ENCODE measurements at places on chromosomes 2 and 18. TPM values are rescaled to one million over a fixed set of nuclear protein-coding genes. Genes with fewer than 3 reads are reported as not detected.

DNA sequence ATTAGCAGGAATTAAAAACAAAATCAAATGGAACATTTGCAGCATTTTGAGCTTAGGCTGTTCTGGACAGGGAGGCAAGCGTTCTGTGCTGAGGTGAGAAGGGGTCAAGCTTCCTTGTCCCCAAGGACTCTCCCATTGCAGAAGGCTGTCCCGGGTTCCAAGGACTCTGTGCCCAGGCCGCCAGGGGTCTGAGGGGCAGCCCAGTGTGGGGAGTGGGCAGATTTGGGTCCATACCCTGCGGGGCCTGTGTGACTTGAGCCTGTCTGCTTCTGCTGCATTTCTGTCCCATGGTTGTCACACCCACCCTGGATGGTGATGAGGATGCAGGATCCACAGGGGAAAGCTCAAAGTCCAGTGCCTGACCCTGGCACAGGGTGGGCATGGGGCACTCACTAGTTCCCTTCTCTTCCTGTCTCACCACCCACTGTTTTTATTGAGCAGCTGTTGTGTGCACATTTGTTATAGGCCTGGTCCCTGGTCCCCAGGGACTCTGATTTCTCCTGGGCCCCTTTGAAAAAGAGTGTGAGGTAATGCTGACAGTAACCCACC, 211.4 kb upstream of the HS6ST1 start:
- DNase-seq, result no peak

DNA sequence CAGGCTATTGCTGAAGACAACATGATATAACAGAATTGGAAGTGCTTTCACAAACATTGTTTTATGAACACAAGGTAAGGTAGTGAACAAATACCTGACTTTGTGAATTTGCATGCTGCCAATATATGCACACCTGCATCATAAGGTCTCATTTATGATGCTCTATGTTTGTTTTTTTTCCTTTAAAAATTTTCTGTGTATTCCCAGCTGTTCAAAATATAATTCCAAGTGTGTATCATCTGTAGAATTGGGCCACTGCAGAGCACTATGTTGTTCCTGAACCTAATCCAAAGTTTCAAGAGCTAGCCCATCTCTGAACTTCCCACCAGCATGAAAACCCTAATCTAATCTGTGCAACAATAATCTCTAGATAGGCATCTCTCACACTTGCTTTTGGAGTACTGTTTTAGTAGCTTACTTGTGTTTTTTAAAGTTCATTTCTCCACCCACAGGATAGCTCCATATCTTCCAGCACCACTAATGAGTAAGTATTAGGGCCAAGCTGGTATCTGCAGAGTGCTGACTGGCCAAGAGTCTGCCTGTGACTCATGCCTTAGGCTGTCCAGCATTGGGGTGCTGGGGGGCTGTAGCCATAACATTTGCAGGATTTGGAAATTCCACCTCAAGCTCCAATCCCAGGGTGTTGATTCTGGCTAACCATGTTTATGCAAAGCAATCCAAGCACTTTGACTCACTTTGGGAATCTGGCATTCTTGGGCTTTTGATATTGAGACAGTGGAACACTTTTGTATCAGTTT, 208.2 kb upstream of the REV1 start:
- DNase-seq, result no peak

DNA sequence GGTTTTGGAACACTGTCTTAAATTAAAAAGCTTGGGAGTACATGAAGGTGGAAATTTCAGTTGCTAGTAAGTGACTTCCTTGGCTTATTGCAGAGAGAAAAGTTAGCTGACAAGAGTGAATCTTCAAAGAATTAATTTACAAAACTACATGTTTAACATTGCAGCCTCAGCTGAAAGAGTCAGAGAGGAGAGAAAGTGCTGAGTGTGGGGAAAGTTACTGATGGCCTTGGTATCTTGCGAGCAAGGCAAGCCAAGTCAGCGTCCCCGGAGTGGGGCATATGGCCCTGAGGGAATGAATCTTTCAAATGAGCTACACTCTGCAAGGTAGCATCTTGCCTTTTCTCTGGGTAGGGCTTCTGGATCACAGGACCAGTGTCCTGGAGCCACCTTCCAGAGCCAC, 131.3 kb downstream of the LPIN1 start:
- DNase-seq, result no peak

- DNase-seq, result peak; percentile 9
Observed at GRCh38 chr2:17594533-17595401, 54.3 kb downstream of the VSNL1 start.

- no peak for DNase-seq
Observed at GRCh38 chr2:39623917-39624316, 41.8 kb upstream of the TMEM178A start.

DNA sequence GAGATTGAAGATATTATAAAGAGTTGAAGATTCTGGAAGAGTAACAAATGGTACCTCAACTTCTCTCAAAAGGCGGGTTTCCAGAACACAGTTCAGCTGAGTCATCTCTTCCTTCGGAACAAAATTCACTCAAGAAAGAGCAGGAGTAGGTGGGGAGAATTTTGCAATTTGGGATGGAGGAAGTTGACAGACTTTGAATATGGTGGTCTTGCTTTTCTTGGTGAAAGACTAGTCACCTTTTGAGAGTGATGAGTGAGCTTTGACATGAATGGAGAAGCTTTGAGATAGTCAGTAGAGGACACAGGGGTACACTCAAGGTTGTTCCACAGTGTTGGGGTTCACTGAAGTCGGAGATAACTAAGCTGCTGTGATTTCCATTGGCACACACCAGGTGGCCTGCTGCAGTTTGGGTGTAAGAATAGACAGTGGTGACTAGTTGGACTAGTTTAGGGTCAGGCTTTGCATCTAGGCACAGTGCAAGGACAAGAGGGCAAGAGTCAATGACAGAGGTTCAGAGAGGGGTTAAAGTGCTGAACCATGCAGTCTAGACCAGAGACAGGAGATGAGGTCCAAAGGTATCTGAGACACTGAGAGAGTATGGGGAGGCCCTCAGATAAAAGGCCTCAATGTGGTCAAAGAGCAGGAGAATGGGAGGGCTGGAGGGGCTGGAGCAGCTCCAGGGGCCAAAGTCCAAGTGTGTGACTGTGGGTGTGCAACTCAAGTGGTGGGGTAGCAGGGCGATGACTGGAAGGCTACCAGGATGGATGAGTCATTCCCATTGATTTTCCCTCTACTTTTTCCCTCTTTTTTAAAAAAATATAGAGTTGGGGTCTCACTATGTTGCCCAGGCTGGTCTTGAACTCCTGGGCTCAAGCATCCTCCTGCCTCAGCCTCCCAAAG, 7.7 kb downstream of the CCL20 start:
- DNase-seq, result no peak

DNA sequence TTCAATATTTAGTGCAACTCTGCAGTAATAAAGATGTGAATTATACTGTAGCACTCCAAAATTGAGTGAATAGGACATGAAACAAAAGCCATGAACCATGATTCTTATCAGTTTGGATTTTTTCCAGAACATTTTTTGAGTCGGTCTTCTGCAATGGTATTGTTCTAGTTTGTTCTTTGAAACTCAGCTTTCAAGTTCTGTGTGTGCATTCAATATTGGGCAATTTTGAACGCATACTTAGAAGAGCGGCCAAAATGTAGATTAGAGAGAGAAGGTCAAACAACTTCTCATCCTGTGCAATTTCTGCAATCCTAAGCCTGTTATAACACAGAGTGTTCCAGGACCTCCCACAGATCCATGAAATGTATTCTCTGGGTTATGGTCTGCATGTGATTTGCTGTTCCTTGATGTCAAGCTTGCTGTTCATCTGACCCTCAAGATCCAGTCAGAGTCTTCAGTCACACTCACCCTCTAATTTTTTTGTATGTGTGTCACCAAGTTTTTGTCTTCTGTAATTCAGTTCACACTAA, 48.3 kb downstream of the TSPYL6 start:
- peak; percentile 10 for DNase-seq

GRCh38 chr2:37827911-37828511, 97.1 kb upstream of the RMDN2 start:
- DNase-seq, result peak; percentile 89

DNA sequence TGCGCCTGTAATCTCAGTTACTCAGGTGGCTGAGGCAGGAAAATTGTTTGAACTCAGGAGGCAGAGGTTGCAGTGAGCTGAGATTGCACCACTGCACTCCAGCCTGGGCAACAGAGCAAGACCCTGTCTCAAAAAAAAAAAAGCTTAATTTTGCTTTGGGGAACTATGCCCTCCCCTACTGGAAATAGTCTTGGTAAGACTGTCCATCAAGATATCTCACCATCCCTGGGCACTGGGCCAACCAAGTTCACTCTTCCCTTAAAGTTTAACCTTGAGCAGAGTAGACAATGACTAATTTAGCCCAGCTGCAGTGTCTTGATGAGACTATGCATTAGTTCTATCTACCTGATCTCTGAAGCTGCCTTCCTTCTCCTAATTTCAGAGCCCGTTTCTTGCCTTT, 44.7 kb downstream of the ASXL2 start:
- no peak for DNase-seq

- DNase-seq, result peak; percentile 40
Observed at GRCh38 chr2:201827621-201828020, 21.3 kb downstream of the CDK15 start.

DNA sequence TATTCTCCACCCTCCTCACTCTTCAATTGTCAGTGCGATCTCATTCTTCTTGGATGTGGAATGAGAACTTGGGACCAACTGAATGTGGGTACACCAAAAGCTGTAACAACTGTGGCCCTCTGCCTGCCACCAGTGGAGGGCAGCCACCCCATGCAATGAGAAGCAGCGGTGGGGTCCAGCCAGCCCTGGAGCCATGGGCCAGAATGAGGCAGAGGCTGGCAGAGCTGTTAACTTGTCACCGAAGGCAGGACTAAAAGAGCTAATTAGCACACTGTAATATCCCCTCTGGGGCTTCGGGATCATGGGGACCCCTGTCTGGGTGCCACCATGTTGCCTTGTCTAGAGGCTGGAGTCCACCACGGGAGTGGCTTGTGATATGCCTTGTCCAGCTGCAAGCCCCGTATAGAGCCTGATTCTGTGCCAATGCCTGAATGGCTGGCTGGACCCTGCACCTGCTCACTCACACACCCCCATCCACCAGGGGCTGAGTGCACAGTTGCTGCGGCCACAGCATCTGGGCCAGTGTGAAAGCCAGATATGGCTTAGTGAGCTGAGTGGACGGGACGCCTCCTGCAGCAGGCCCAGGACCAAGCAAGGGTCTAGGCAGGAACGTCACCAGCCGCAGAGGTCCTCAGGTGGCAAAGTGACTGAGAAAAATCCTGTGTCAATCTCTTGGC, 680.5 kb downstream of the DSC3 start:
- no peak for DNase-seq

DNA sequence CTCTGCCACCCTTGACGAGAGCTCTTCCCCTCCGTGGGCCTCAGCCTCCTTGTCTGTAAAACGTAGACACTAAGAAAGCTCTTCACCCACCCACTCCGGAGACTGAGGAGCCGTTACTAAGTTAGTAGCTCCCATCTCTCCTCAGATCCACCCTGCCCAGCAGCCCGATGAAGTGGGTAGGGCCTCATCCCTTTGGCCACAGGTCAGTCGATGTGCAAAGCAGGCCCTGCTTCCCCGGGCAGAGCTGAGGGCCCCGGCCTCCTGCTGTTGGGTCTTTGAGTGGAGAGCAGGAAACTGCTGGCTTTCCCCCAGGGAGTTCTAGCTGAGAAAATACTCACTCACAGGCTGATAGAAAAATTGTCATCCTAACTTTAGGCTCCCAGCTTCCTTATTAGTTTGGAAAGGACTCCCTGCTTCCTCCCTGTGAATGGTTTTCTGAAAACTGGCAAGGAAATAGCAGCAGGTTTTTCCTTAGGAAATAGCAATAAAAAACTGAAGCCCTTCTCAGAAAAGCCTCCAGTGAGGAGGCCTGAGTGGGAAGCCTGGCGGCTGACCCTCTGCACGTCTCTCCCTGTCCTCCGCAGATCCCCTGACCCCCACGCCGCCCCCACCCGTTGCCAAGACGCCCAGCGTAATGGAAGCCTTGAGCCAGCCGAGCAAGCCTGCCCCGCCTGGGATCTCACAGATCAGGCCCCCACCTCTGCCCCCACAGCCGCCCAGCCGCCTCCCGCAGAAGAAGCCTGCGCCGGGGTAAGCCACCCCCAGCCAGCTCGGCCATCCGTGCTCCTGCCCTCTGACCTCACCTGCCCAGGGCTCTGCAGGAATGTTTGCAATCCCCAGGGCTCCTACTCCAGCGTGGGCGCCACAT, 30.2 kb downstream of the ITGB1BP1 start:
- no peak for DNase-seq

GRCh38 chr2:160028431-160029269, 33.8 kb downstream of the PLA2R1 start:
- peak; percentile 17 for DNase-seq

DNA sequence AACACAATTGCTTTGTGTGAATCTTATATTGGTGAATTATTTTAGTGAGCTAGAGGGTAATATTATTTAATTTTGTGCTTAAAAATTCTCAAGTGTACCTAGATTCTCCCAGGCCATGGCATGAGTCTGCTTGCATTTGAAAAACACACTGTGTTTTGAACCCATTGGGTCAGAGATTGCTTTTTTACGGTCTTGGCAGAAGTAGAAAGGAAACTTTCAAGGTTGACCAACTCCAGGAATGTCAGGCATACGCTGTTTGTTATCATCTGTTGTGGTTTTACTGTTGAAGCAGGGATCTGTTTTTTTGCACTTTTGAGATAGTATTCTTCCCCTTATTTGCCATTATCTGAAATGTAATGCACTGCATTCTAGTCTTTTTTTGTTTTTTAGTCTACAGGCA, 377.4 kb downstream of the RPRM start:
- no peak for DNase-seq

DNA sequence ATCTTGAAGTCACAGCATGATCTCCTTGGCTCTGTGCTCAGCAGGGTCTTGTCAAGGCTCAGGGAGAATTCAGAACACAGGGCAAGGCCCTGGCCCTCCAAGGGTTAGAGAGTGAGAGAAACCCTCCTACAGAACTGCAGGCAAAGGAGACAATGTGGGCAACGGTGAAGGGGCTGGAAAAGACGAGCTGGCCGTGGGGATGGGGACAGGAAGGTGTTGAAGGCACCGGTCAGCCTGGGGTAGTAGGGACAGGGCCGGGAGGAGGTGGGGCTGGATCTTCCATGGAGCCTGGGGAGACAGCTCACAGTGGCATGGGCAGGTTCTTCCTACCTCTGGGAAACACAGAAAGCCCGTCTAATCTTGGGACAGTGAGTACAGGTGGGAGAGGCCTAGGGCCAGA, 92.2 kb upstream of the MCFD2 start:
- no peak for DNase-seq

Gene SERPINB4
- total RNA-seq, result not detected

Gene RAX
- not detected for total RNA-seq

Gene IL1R2
- 0.26 TPM for total RNA-seq

Gene M1AP
- total RNA-seq, result not detected

Gene SMYD5
- 28.5 TPM for total RNA-seq

Gene FNDC4
- 25.9 TPM for total RNA-seq

Gene RTKN
- 51.4 TPM for total RNA-seq

Gene C1QL2
- not detected for total RNA-seq

Gene TFCP2L1
- total RNA-seq, result 0.06 TPM

Gene GNLY
- total RNA-seq, result not detected

Gene EVX2
- total RNA-seq, result not detected

Gene IL36G
- total RNA-seq, result not detected

Data from LHCN-M2 (cell line).